ENCODE measurements at places on chromosomes 6 and 20.

- no peak for DNase-seq
Observed at GRCh38 chr6:22774129-22774528, 204.8 kb downstream of the HDGFL1 start.

- no peak for DNase-seq
Observed at GRCh38 chr20:19564261-19564660, 193.8 kb upstream of the RIN2 start.

DNA sequence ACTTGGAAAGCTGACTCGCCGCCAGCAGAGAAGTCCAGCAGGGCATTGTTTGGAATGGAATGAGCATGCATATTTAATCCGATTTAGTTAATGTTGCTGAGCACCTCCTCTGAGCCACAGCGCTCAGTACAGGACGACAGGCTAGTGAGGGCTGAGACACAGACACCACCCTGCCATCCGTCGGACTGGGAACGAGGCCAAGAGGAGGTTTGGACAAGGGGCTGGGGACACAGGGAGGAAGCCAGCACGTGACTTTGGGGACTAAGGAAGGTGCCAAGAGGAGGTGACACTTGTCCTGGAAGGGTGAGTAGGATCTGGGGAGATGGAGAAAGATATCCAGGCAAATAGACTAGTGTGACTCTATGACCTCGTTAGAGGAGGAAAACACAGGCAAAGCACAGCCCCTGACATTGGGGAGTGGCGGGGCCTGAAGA lies 152.5 kb upstream of the ECI2 start:
- no peak for DNase-seq

DNA sequence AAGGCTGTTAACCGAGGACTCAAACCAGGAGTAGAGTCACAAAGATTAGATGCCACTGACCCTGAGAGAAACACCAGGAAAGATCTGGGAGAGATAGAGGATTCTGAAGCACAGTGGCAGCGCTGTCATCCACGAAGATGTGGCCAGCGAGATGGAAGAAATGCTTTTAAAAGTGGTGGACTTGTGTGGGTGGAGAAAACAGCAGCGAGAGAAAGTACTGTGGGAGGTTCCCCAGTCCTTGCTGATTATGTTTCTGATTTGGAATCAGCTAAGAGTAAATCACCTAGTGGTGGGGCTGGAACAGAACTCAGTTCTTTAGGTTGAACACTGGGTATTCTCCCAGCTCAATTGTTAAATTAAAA lies 435 bp upstream of the ZNF322 start:
- peak; percentile 28 for DNase-seq
